ENCODE measurements at places on chromosomes 6 and 20. TPM values are rescaled to one million over a fixed set of nuclear protein-coding genes. Genes with fewer than 3 reads are reported as not detected.

Gene FBXO9
- 78.9 TPM for polyA plus RNA-seq

Gene LPA
- not detected for polyA plus RNA-seq

- no peak for DNase-seq
Measured at GRCh38 chr6:72702421-72702820, 80.6 kb downstream of the KCNQ5 start.

- no peak for DNase-seq
Measured at GRCh38 chr6:54060286-54060685, 51.0 kb upstream of the MLIP start.

All from BJ (cell line).